ENCODE measurements at places on chromosomes 1 and 21. TPM values are rescaled to one million over a fixed set of nuclear protein-coding genes. Genes with fewer than 3 reads are reported as not detected.

The LCE1F gene
- total RNA-seq = not detected

The TAL1 gene
- total RNA-seq = not detected

The DIRAS3 gene
- total RNA-seq = 1.2 TPM

The ASPM gene
- 30.2 TPM for total RNA-seq

The FBLIM1 gene
- 23.5 TPM for total RNA-seq

The RCAN3 gene
- total RNA-seq = 9.8 TPM

The SNRNP40 gene
- total RNA-seq = 50.1 TPM

The DVL1 gene
- total RNA-seq = 76.5 TPM

The DNAJC28 gene
- total RNA-seq = 0.40 TPM

Data from A549 treated with DMSO at 1 μM for 4 hours (cell line).